ENCODE measurements at places on chromosomes 1 and 21.
A peak's percentile ranks its signal among the peaks of the same experiment; 100 is the strongest.

DNA sequence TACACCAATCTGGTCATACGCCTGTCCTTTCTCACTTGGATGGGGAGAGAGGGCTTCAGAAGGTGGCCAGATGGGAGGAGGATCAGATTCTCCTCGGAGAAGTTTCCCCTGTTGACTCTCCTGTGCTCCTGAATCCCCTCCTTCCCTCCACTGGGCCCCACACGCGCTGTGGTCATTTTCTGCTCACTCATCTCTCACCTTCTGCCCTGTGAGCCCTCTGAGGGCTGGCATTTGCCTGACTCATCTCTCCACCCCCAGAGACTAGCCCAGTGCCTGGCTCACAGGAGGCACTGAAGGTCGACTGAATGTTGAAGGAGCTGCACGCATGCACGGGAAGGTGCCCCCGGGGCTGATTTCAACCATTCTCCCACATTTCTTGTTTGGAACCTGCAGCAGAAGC, 14.2 kb downstream of the ABCA4 start:
- no peak for DNase-seq

- DNase-seq, result peak; percentile 49
Measured at GRCh38 chr1:85334962-85335361, 58.5 kb upstream of the BCL10 start.

DNA sequence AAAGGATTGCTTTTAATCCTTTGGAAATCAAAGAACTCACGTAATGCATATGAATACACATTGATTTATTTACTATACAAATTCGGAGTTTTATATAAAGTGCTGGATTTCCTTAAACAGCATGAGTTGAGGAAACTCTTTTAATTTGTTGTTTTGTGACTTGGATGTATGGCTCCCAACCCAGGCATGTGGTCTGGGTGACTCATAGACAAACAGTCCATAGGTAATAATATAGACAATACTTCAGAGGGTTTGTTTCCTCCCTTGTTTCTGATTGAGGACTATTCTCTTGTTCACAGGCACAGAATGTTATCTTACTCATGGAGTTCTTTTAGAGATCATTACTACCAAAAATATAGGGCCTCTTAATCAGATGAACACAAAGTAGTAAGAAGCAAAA, 43.8 kb downstream of the XPR1 start:
- DNase-seq, result peak; percentile 18

- peak; percentile 27 for DNase-seq
Measured at GRCh38 chr1:194535369-194535768, 1349.0 kb upstream of the B3GALT2 start.

GRCh38 chr1:171472183-171472647, 13.1 kb upstream of the PRRC2C start:
- no peak for DNase-seq

DNA sequence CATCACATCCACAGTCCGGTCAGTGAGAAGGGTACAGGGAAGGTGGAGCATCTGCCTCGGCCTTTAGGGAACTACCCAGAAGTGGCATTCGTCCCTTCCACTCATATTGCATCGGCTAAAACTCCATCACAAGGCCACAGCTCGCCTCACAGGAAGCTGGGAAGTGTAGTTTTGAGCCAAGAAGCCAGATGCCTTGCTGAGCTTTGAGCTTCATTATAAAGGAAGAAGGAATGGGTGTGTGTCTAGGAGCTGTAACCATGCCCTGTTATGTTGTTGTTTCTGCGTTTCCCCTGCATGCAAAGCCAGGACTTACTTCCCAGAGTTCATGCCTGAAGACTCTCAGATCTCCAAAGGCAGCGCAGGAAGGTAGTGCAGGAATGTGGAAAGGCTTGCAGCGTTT, 61.1 kb downstream of the OPTC start:
- DNase-seq, result peak; percentile 57

- no peak for DNase-seq
Measured at GRCh38 chr1:212918824-212919223, 31.5 kb upstream of the VASH2 start.

- DNase-seq, result no peak
Measured at GRCh38 chr1:7383671-7384520, 387.2 kb upstream of the VAMP3 start.

Measured in fibroblast of skin of right biceps (primary cell).